ENCODE measurements at places on chromosomes 16 and 17.

DNA sequence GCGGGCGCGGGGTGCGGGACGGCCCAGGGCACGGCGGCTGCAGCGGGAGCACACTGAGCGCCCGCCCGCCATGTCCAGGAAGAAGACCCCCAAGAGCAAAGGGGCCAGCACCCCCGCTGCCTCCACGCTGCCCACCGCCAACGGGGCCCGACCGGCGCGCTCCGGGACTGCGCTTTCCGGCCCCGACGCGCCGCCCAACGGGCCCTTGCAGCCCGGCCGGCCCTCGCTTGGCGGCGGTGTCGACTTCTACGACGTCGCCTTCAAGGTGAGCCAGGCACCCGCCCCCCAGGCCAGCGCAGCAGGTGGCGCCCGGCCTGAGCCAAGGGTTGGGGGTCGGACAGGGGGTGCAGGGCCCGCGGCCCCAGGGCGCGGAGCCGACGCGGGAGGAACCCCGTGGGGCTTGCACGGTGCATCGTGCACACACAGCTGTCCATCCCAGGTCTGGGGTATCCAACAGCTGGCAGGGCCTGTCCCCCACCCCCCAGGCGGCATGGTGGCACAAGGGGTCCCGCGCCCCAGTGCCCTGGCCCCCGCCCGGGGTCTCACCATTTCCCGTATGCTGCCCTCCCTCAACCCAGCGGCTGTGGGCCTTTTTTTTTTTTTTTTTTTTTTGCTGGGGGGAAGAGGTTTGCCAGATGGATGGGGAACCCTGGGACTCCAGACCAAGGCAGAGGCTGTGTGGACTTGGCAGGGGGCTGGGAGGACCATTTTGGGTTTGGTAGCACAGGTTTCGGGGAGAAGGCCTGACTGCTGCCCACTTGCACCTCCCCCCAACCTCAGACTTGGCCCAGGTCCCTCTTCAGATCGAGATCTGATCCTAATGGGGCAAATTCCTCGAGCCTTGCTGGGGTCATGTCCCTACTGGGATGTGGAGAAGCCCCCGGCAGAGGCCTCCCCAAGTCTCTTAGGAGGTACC is 547 bp downstream of the RAB26 start:
- peak; percentile 30 for DNase-seq

- DNase-seq, result no peak
These were observed 11.1 kb downstream of the ITFG1 start for GRCh38 chr16:47449788-47450187.

DNA sequence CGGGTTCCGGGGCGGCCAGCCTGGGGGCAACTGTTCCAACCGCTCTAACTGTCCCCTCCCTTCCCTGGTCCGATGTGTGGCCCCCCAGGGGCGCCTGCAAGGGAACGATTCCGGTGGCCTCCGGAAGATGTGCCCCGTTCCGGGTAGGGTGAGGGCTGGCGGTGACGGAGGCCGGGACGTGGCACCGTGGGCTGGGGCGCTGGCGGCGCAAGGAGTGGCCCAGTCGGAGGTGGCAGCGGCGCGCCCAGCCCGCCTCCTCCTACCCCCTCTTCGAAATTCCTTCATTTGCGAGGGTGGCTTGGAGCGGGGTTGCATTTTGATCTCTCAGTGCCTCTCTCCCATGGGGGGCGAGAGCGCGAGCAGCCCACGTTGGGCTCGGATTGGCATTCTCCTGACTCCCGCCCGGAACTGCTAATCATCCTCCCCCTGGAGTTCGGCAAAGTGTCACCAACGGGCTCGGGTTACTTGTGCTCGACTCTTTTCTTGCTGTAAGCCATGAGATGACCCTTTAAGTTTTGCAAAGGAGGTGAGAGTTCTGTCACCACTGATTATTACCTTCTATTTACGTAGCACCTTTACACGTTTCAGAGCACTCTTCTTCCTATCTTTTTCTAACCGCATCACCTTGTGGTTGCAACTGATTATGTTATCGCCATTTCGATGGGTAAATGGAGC is 622 bp downstream of the NDEL1 start:
- peak; percentile 85 for DNase-seq

DNA sequence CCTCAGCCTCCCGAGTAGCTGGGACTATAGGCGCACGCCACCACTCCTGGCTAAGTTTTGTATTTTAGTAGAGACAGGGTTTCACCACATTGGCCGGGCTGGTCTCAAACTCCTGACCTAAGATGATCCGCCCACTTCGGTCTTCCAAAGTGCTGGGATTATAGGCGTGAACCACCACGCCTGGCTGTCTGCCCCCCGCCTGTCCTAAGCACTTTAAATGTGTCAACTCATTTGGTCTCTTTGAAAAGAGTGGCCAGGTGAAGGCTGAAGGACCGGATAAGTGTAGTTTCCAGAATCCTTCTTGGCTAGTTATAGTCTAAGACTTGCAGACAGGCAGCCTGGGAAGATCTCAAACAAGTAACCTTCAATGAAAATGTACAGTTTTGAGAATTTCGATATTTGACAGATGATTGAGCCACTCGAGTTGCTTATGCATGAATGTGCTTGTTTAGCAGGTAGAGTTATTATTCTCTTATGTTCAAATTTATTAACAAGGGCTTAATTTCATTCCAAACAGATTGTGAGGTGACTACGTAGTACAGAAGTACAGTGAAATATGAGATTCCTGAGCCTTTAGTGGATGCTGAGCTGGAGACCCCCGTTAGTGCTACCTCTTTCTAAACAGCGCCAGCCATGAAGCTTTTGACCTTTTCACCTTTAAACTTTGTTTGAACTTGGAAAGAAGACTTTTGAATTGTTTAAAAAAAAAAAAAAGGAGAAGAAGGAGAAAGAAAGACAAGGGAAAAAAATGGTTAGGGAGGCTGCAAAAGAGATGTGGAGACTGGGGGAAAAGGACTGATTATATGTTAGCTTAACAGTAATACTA is 164.4 kb upstream of the TBX2 start:
- peak; percentile 4 for DNase-seq

DNA sequence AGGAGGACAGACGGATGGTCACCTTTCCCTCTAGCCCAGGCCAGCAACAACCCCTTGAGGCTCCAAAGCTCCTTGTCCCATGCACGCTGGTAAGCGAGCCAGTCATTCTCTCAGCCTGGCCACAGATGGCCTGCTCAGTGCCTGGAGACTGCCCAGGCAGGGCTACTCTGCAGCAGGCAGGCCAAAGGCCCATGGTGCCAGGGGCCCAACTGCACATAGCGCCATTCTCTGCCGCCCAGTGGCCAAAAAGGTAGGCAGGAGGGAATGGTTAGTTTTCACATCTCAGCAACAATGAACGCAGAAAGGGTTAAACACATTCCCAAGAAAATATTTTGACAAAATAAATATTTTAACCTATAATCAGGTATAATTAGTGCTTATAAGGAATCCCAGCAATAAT is 7.7 kb upstream of the SREBF1 start:
- DNase-seq, result no peak

- DNase-seq, result peak; percentile 28
These were observed 60.5 kb upstream of the MYOCD start for GRCh38 chr17:12605222-12605621.

- DNase-seq, result no peak
These were observed 1.7 kb downstream of the MAP3K3 start for GRCh38 chr17:63623786-63624530.

DNA sequence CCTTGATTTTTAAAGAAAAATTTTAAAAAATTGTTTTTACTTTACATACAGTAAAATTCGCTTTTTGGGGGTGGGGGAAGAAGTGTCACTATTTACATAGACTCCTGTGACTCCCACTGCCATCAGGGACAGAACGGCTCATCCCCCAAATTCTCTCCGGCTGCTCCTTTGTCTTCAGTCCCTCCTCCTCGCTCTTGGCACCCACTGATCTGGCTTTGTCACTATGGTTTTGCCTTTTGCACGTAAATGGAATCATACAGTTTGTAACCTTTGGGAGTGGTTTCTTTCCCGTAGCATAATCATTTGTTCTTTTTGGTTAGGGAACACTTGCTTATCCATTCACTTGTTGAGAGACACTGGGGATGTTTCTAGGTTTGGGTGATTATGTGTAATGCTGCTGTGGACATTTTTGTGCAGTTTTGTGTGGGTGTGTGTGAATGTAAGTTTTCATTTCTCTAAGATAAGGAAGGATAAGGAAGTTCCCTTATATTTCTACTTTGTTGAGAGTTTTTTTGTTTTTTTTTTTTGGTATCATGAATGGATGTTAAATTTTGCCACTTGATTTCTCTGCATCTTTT is 27.4 kb downstream of the RAB11FIP4 start:
- no peak for DNase-seq

GRCh38 chr17:66432411-66432957 is 130.1 kb downstream of the PRKCA start:
- peak; percentile 29 for DNase-seq

DNA sequence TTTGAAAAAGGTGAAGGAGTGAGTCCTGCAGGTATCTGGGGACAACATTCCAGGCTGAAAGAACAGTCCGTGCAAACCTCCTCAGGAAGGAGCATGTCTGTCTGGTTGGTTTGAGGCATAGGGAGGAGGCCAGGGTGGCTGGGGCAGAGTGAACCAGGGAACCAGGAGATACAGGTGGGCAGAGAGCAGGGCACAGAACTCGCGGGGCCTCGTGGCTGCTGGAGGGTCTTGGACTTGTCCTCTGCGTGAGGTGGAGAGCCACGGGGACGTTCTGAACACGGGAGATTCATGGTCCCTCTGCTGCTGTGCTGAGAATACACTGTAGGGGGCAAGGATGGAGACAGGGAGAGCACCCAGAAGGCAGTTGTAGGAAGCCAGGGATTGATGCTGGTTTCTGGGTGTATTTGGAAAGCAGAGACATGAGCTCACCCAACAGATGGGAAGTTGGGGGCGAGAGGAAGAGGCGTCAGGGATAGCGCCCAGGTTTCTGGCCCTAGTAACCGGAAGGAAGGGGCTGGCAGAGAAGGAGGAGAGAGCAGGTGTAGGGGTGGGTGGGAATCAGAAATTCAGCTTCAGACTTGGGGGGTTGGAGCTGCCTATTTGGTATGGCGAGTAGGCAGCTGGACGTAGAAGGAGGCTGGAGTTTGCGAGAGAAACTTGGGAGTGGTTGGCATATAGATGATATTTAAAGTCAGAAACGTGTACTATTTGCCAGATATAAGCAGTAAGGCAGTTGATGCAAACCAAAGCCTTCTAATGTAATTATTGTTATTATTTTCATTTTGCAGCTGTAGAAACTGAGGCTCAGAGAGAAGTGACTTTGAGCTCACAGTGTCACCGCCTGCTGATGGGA is at the start of gene CCL17:
Gene CCL17, plus strand, starts transcription at position 803 of the 853 bp plus-strand sequence. CDS start 9,166 bp downstream, outside the sequence.
- DNase-seq, result no peak

- DNase-seq, result no peak
These were observed at the start of gene CDH5 for GRCh38 chr16:66366433-66367299. CDH5 (plus strand) TSS chr16:66366691; CDS start chr16:66379338, 12,647 bp downstream.

DNA sequence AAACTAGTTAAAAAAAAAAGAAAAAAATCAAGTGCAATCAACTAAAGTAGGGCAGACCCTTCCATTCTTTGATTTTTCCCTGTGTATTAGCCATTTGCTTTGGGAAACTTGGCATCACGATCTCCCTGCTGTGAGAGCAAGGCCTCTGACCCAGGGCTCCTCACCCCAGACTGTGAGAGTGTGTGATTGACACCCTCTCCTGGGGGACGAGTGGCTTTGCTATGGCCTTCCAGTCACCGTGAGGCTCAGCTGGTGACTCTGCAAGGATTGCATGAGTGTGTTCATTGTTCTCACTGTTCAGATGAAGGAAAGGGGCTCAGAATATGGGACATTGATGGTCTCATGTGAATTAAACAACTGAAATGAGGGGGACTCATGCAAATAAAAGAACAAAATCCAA is 69.0 kb upstream of the BCAR1 start:
- DNase-seq, result peak; percentile 37

- DNase-seq, result no peak
These were observed 143.7 kb upstream of the GNAO1 start for GRCh38 chr16:56047307-56048234.

- DNase-seq, result no peak
These were observed 18.9 kb downstream of the KIAA0513 start for GRCh38 chr16:85046472-85046916.

- peak; percentile 43 for DNase-seq
These were observed 36.0 kb upstream of the FBXO47 start for GRCh38 chr17:39002991-39003715.

DNA sequence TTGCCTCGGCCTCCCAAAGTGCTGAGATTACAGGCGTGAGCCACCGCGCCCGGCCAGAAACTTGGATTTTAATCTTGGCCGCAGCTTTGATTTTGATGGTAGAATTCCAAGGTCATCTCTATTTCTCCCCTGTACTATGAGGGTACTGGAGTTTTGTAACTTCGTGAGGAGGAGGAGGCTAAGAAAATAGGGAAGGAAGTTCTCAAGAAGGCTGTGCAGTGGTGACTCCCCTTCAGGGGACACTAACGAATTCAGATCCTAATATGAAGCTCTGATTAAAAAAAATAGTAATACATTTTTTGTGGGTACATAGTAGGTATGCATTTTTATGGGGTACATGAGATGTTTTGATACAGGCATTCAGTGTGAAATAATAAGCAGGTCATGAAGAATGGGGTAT is 55.9 kb downstream of the LDHD start:
- no peak for DNase-seq

DNA sequence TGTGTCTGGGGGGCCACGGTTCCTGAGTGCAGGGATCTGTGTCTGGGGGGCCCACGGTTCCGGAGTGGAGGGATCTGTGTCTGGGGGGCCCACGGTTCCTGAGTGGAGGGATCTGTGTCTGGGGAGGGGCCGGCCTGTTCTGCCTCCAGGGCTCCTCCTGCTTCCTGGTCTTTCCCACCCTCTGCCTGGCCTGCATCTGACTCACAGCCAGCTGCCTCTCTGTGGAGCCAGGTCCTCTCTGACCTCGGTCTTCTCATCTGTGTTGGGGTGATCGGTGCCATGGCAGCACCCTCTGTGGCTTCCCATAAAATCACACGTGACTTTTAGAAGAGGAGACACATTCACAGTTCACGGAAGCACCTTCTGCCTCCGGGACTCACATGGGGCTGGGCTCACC is 50.3 kb downstream of the ZFPM1 start:
- DNase-seq, result no peak

DNA sequence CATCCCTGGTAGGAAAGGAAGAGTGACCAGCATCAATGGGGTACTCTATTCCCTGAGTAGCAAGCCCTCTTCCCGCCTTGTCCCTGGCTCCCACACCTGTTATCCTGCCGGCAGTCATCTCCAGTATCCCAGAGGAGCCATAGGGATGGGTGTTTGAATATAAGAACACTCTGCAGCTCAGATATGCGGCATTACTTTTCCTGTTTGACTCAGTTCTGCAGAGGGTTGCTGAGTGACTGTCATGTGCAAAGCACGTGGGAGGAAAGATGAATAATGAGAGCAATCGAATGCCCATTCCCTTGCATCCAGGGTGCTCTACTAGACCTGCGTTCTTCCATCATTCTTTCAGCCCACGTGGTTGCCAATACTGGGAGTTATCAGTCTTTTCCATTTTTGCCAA is 115.1 kb downstream of the PRKCB start:
- no peak for DNase-seq

GRCh38 chr17:80112471-80113032 is 11.2 kb downstream of the GAA start:
- no peak for DNase-seq

GRCh38 chr17:63431939-63432804 is 13.9 kb downstream of the CYB561 start:
- DNase-seq, result peak; percentile 10

All from adipocyte (in vitro differentiated cells).